ENCODE measurements at places on chromosomes 5 and 9.

DNA sequence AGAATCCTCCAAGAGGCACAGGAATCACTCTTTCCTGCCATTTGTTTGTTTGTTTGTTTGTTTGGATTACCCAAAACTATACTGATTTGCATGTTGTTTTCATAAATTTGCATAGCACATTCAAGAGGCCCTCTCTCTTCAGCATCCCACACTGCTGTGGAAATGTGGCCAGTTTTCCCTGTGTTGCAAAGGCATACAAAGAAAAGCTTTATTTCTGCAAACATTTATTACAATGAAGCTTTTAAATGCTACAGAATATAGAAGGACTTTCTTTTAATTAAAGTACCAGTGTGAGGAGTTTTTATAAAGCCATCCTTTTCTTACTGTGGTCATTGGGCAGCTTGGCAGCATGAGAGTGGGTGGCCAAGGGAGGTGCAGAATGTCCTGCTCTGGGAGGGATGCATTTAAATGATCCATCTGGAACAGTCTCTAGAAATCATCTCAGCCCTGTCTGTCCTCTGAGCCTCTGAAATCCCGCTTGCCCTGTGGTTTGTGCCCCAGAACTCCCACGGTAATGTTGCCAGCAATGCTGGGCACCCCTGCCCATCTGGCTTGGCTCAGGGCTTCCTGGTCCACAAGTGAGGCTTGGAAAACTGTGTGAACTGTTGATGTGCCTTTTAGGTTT lies 356.8 kb upstream of the KIF2A start:
- no peak for DNase-seq

DNA sequence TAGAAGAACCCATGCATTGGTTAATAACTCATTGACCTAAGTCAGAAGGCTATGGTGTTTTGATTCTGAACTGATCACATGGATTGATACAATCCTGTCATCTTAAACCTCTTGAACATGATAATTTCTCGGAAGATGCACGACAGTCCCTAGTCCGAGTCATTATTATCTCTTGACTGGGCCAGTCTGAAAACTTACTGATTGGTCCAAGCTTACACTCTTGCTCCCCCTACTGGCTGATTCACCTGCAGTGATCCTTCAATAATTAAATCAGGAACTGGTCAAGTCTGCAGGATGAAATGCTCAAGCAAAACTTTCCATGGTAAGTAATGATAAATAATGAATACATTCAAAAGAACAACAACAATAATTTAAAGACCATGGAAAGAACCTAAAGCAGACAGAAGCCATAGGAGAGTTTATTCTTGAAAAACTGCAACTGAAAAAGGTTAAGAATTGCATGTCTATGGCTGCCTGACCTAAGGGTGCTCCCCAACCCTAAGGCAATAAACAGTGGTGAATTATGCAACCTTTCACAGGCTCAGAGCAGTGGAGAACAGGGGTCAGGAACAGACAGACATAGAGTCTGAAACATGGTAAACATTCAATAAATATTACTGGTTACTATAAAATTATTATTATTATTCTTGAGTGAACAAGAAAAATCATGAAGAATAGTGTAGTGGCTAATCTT lies 79.3 kb downstream of the BRINP1 start:
- DNase-seq, result peak; percentile 68

DNA sequence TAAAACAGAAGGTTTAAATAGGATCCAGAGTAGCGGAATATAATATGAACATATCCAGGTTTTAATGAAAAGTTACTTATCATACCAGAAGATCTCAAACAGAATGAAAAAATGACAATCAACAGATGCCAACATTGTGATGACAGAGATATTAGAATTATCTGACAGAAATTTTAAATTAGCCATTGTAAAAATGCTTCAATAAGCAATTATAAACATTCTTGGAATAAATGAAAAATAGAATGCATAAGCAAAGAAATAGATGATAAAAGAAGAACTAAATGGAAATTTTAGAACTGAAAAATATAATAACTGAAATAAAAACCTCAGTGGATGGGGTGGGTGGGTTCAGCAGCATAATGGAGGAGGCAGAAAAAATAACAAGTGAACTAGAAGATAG lies 37.2 kb downstream of the ZMAT2 start:
- no peak for DNase-seq

DNA sequence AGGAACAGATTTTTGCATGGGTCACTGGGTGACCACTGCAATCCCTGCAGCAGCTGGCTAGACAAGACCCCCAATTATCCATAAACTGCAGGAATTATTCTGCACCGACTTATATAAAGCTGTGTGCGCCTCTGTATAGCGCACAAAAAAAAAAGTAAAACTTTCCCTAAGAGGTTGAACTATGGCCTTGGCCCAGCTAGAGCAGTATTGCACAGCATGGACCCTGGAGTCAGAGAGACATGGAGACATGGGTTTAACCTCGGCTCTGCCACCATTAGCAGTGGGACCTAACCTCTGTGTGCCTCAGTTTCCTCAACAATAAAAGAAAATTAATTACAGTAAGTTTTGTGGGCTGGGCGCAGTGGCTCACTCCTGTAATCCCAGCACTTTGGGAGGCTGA lies 17.1 kb upstream of the GRPEL2 start:
- DNase-seq, result no peak

- peak; percentile 47 for DNase-seq
These were observed 21.2 kb downstream of the MEGF9 start for GRCh38 chr9:120692901-120693699.

GRCh38 chr9:98083566-98084183 lies 27.1 kb downstream of the NANS start:
- DNase-seq, result no peak

- DNase-seq, result no peak
These were observed 44.3 kb downstream of the GLRA1 start for GRCh38 chr5:151880324-151880723.

DNA sequence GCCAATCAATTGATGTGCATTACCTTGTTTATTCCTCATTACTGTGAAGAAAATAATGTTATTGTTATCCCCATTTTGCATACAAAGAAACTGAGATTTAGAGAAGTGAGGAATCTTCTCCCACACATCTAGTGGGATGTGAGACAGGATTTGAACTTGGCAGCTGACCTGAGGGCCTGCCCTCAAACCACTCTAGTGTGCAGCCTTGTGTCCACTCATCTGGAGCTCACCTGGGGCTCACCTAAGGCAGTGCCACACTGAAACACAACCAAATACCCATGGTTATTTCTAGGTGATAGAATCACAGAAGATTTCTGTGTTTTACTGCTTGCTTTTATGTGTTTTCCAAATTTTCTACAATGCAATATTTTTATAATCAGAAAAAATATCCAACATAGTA lies 94.7 kb upstream of the SAP30L start:
- no peak for DNase-seq

DNA sequence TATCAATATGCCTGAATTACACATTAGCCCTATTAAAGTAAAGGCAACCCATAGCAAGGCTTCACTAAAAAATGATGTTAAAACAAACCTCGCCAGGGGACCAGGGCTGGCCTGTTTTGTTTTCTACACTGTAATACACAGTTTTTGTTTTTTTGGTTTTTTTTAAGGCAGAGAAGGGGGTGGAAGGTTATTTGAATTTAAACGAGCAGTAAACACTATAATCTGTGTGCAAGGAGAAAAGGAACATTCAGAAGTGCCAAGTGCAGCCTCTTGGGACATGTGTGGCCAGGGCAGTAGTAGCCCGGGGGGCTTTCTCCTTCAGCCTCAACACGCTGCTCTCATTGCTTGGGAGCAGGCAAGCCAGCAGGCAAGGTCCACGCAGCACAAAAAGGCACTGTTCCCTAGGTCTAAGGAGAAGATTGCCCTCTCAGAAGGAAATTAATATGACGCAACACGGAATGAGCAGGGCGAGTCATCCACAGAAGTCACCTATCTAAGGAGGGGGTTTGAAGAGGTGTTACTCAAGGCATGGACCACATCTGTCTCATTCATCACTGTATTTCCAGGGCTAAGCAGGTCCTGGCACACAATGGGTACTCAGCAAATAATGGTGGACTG lies 16.2 kb downstream of the SIL1 start:
- peak; percentile 38 for DNase-seq

DNA sequence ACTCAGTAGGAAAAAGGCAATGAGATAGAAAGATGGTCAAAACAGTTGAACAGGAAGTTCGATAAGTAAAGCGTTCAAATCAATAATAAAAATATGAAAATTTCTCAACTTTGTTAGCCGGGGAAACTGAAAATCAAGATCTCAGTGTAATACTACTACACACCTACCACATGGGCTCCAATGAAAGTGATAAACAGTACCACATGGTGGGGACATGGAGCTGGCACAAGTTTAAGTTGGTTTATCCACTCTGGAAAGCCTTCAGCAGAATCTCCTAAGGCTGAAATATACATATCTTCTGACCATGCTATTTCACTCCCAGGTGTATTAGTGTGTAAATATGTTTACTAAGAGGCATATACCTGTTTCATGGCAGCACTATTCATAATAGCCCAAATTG lies 126.8 kb downstream of the NXNL2 start:
- DNase-seq, result no peak

- no peak for DNase-seq
These were observed 1.4 kb downstream of the TMEFF1 start for GRCh38 chr9:100474082-100474923.

DNA sequence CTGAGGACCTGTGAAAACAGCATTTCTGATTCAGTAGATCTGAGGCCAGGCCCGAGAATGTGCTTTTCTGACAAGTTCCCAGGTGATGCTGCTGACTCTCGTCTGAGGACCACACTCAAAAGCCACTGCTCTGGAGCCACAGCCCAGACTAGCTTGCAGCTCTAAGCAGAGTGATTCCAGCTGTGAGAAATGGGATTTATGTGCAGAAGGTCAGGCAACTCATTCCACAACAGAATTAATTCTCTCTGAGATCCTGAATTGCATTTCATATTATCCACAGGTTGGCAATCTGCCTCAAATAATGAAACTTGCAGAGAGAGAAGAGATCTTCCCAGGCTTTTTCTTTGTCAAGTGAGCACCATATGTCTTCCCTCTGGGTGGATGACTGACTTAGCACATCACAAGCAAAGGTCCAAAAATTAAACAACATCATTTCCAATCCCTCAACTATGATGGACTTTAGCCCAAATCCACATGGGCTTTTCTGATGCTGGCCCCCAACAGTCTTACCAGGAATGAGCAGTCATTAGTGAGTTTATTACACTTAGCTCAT lies 140.2 kb downstream of the ALDH1A1 start:
- no peak for DNase-seq

GRCh38 chr5:119750887-119751733 lies 121.8 kb downstream of the FAM170A start:
- no peak for DNase-seq

- DNase-seq, result no peak
These were observed 271 bp downstream of the NOL8 start for GRCh38 chr9:92324889-92325268.

DNA sequence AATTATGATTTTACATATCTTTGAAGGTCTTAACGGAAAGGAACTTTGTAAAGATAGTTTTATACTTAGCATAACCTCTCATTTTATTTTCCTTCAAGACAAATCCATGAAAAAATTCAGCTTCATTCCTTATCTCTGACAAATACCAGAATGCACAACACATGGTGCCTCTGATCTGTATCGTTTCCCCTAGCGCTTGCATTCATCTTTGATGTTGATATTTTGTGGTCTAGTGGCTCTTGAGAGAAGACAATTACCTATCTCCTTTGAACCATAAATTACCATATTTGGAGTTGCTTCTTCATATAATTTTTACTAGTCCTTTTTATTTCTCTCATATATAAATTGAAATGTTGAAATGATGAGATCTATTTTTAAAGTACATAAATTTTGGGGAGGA lies 551.3 kb downstream of the PDE4D start:
- no peak for DNase-seq

DNA sequence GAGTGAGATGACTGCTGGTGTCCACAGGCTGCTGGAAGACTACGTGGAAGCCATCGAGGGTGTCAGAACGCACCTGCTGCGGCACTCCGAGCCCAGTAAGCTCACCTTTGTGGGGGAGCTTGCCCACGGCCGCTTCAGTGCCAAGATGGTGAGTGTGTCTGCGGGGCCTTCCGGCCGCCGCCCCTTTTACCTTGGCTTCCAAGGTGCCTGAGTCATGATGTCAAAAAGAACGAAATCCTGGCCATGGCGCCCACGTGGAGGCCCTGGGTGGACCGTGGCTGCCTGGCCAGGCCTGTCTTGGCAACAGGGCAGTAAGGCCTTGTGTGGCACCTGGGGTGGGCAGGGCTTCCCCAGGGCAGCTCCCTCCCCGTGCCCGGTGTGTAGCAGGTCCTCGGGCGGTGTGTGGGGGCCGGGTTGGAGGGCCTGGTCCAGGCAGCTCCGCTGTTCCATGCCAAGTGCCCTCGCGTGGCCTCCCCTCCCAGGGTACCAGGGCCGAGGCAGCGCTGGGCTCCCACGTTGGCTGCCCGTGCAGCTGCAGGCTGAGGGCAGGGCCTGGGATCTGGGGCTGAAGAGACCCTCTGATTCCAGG lies 7.8 kb downstream of the DPP7 start:
- DNase-seq, result no peak

GRCh38 chr9:123267481-123268198 lies 746 bp downstream of the STRBP start:
- DNase-seq, result no peak

DNA sequence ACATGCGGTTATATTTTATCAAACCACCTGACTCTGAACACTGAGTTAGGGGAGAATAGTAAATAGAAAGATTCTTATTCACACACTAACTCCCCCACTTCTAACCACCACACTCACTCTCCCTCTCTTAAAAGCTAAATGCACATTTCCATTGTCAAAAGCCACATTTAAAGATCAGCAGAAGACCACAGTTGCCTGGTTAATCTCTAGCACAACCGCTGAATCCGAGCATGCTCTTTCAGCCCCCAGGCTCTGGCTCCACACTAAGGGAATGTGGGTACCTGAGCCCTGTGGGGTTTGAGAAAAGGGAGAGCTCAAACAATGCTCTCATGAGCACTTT lies 35.7 kb downstream of the PFDN1 start:
- DNase-seq, result no peak

DNA sequence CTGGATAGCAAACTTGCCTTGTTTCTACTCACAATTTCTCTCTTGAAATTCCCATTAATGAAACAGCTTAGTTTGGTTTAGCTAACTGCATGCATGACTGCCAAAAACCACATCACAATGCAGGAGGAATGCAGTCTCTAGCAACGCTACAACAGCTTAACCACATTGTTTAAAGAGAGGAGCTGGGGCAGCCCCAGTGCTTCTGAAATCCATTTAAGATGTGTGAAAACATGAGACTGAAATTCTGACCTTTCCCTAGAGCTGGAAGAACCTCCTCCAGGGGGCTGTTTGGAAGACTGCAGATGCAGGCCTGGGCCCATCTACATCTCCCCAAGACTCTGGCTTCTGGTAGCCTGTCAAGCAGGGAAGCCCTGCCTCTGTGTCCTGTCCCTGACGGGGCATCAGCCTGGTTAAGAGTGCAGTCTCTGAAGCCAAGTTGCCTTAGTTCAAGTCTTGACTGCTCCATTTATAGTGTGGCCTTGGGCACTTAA lies 157.1 kb downstream of the ZNF462 start:
- peak; percentile 91 for DNase-seq
